ENCODE measurements at places on chromosomes 6 and 20.

GRCh38 chr6:79557673-79558467, 20.6 kb upstream of the LCA5 start:
- DNase-seq, result no peak

DNA sequence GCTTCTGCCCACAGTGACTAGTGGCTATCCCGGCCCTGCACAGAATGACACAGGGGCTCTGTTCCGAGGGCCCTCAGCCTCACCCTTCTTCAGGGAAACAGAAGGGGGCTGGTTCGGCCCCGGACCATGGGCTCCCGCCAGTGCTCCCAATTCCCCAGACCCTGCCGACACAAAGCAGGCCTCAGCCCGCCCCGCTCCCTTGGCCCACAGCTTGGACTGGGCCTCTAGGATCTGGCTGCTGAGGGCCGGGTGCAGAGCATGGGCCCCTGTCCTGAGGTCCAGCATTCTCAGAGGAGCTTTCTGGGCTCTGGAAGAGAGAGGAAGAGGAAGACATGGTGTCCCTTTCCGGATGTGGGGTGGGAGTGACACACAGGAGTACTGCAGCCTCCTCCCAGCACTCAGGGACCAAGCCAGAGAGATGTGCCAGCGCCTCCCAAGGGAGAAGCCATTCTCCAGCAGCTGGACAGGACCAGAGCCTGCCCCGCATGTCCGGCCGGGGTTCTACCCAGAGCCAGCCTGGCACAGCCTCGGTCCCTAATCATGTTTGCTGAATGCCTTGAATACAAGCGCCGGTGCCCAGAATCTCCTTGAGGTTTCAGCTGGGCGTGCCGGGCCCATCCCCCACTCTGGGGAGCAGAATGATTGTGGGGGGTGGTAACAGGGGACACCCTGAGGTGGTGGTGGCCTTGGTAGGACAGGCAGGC, 23.9 kb downstream of the C20orf203 start:
- DNase-seq, result no peak

DNA sequence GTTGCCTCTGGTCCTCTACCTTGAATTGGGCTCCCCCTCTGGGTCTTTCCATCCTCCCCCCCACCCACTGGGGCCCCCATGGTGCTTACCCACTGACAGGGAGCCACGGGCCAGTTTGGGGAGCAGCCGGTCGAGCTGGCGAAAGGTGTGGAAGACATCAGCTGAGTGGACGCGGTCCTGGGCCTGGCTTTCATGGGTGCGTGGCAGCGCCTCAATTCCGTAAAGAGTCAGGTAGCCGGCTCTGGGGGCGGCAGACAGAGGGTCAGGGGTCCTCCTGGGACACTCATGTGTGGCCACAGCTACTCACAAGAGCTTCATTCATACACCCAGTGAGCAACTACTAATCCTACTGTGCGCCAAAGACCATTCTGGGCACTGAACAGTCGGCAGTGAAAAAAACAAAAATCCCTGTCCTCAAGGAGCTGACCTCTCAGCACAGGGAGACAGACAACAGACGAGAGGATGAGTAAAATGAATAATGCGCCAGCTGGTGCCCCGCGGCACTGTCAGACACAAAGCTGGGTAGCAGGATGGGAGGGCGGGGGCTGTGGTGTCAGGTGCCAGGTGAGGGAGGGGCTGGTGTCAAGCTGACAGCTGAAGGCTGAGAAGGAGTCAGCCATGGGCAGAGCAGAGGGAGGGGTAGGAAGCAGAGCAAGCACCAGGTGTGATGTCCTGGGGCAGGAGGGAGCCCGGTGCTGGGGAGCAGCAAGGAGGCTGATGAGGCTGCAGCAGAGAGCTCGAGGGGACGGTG, 28.3 kb downstream of the PTGIS start:
- DNase-seq, result no peak

DNA sequence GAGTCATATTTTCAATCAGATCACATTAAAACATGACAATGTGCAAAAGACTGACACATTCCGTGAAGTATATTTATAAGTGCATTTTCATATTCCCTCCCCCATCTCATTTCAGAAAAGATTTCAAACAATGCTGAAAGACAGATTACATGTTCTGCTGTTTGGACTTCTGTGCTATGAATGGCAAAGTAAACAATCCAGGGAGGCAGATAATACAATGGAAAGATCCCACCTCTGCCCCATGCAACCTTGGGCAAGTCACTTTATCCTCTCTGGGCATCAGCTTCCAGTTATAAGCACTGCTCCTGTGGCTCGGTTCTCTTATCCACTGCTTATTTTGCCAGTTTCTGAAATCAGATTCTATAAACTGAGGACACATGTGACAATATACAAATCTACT, 110.2 kb downstream of the RCAN2 start:
- DNase-seq, result no peak

GRCh38 chr20:51398552-51398951, 144.0 kb downstream of the NFATC2 start:
- DNase-seq, result no peak

DNA sequence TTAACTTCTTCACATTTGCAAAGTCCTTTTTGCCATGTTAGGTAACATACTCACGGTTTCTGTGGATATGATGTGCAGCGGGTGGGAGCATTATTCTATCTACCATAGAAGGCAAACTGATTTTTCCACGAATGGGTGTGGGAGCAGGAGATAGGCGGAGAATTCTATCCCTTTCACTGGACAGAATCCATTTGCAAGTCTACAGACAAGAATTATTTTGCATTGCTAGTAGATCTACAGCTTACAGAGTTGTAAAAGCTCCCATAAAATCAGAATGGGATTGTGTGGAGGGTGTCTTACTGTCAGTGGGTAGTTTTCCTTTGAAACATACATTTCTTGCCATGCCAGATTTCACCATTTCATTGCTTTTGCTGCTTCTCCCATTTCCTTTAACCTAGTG, 22.4 kb upstream of the ZFP64 start:
- no peak for DNase-seq

DNA sequence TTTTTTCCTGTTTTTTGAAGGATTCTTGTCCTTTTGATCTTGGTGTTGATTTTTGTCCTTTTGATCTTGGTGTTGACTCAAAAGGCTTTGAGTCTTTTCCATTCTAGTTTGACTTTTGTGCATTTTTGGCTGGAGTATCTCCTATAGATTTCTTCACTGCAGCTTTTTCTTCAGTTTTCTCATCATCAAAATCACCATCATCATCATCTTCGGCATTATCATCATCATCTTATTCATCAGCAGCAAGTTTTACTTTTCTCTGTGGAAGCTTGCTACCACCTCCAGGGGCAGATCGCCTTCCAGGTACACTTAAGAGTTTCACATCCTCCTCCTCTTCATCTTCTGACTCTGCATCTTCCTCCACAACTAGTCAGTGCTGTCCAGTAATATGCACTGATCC, 56.5 kb upstream of the MCHR2 start:
- no peak for DNase-seq

- DNase-seq, result no peak
Measured at GRCh38 chr6:105272786-105273185, 93.0 kb upstream of the POPDC3 start.
